ENCODE measurements at places on chromosomes 3 and 15.

- DNase-seq: peak; percentile 42
Observed at GRCh38 chr15:33737687-33738601, 230.4 kb upstream of the CHRM5 start.

- no peak for DNase-seq
Observed at GRCh38 chr15:79990997-79991334, 20.0 kb upstream of the BCL2A1 start.

DNA sequence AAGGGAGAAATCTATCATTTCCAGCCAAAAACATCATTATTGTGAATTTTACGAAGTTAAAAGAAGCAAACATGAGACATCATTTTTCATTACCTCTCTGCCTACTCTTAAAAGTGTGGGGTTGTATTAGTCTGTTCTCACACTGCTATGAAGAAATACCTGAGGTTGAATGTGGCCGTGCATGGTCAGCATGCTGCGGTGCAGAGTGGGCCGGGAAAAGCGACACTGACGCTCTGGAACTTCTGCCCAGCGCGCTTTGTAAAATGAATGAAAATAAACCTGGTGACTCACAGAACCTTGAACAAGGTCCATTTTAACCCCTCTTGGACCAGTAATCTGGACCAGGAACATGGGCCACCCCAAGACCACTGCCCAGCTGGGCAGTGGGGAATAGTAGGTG, 31.0 kb upstream of the DNAJC13 start:
- DNase-seq: no peak

DNA sequence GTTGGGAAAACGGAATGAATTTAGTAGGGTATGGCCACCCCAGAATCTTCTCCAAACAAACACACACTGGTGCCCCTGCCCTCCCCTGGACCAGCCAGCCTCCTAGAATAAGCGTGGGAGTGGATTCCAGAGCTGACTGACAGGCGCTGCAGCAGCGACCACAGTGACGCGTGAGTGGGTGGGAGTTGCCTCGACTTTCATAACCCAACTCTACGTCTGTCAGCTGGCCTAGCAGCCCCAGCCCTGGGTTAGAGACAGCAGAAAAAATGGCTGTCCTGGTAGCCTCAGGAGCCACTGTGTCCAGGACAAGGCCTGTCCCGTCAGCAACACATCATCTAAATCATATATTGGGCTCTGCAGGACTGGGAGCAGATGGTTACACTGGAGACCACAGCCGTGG, 10.0 kb downstream of the PLA2G4B start:
- DNase-seq: no peak

- no peak for DNase-seq
Observed at GRCh38 chr3:135756106-135756668, 209.3 kb upstream of the PPP2R3A start.

DNA sequence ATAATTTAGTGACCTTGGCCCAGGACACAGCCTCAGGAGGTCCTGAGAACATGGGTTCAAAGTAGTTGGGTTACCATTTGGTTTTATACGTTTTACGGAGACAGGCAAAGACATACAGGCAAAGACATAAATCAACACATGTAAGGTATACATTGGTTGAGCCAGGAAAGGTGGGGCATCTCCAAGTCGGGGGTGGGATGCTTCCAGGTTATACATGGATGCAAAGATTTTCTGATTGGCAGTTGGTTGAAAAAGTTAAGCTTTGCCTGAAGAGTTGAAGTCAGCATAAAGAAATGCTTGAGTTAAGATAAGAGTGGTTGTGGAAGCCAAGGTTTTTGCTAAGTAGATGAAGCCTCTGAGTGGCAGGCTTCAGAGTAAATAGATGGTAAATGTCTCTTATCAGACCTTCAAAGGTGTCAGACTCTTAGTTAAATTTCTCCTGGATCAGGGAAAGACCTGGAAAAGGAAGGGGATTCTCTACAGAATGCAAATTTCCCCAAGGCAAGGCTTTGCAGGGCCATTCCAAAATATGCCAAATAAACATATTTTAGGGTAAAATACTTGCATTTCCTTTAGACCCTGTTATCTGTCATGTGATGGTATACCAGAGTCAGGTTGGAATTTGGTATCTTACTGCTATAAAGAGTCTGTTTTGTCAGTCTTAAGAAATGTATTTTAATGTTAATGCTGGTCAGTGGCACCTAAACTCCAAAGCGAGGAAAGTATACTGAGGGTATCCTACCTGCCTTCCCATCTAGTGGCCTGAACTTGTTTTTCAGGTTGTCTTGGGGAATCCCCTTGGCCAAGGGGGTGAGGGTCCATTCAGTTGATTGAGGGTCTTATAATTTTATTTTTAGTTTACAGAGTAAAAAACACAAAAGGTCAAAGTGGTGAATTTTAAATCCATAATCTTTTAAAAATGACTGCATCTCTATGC, 8.2 kb upstream of the PDHB start:
- DNase-seq: no peak

GRCh38 chr3:106086038-106086437, 217.2 kb upstream of the CBLB start:
- no peak for DNase-seq

DNA sequence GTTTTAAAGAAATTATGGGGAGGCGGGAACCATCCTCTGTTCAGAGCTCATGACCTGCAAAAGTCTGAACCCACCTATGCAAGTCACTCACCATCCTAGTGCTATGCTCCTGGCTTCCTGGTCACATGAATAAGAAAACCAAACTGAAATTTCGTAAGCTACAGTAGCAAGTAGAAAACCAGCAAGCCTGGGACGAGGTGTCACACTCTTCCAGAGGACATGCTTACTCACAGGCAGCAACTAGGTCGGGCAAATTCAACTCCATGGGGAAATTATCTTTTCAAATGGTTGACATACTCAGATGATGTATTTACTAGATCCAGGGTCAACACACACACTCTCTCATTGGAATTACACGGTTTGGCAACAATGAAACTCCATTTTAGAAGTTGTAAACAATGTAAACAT, 31.3 kb downstream of the LDHAL6B start:
- DNase-seq: no peak

- DNase-seq: peak; percentile 41
Observed at GRCh38 chr3:18812316-18812715, 336.0 kb upstream of the KCNH8 start.

DNA sequence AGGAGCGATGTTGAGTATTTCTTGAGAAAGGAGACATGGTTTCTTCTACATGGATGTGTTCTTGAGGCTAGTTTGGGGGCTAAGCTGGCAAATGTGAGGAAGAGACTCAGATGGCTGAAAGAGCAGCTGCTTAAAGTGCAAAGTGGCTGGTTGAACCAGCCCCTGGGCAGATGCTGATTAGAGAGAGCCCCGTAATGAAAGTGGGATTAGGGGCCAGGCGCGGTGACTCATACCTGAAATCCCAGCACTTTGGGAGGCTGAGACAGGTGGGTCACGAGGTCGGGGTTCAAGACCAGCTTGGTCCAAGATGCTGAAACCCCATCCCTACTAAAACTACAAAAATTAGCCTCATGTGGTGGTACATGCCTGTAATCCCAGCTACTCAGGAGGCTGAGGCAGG, 75.0 kb upstream of the GCNT3 start:
- no peak for DNase-seq

GRCh38 chr15:91224755-91225380, 124.8 kb downstream of the SV2B start:
- DNase-seq: peak; percentile 66

GRCh38 chr15:25709437-25710159, 153.5 kb downstream of the ATP10A start:
- no peak for DNase-seq

- no peak for DNase-seq
Observed at GRCh38 chr3:10683106-10683505, 132.9 kb upstream of the SLC6A11 start.

DNA sequence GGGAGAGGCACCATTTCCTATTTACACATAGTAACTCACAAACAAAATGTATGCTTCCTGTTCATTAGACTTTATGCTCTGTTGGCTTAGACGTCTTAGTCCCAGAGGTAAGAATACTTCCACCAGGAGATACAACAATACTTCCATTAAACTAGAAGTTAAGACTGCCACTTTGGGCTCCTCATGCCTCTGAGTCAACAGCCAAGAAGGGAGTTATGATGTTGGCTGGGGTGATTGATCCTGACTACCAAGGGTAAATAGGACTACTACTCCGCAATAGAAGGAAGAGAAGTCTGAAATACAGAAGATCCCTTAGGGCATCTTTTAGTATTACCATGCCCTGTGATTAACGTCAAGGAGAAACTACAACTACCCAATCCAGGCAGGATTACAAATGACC, 43.5 kb upstream of the ABI3BP start:
- no peak for DNase-seq

DNA sequence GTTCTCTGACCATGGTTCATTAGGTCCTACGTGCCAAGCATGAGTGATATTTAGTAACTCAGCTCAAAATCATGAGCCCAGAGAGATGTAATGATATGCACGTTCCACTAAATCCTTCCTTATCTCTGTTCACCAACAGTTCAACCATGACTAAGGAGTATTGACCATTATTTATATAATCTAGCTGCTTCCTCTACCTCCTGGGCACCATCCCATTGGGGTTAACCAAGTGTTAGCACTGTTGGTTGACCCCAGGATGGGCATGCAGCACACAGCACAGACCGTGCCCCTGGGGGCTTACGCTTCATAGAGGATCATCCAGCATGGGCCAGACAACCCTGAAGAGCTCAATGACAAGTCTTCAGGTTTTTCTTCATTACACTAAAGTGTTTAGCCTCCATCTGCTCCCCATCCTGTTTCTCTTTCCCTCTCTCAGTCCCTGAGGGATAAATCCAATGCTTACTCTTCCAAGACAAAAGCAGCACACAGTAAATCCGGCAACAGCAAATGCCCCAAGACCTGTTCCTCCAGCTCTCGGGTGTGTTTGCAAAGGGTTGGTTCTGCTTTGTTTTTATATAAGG, 10.4 kb downstream of the FAM174B start:
- DNase-seq: no peak

- no peak for DNase-seq
Observed at GRCh38 chr3:116776880-116777785, 67.6 kb downstream of the TUSC7 start.

- DNase-seq: no peak
Observed at GRCh38 chr3:195524171-195524896, 18.8 kb downstream of the PPP1R2 start.

- DNase-seq: no peak
Observed at GRCh38 chr3:122678506-122678905, 2.1 kb upstream of the PARP14 start.

GRCh38 chr3:81554801-81555200, 206.6 kb downstream of the GBE1 start:
- peak; percentile 51 for DNase-seq

- DNase-seq: peak; percentile 56
Observed at GRCh38 chr3:155753038-155753639, 8.3 kb upstream of the PLCH1 start.

DNA sequence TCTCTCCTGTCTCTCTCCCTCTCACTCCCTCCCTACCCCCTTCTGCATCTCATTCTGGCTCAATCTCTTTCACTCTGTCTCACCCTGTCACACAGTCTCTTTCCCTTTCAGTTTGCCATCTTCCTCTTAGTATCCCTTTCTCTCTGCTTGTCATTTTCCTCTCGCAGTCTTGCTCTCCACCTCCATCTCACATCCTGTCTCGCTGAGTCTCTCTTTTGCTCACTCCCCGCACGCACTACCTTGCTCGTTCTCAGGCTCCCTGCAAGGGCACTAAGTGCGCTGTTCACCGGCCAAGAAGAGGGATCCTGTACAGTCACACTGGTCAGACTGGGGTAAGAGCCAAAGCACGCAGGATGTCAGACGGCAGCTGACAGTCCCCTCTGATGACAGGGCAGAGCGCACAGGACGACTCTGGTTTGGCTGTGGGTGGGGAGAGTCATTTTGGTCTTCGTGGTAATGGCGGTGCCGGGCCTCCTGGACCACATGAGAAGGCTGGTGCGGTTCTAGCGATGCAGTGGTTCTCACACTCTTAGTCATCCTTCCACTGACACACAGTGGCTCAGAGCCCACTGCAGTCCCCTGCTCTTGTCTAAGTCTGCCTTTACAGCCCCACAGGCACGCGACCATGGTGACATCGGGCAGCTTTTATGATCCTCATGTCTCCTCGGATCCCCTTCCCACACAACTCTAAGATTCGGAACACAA, 356.8 kb downstream of the FOXP1 start:
- peak; percentile 87 for DNase-seq

- DNase-seq: peak; percentile 52
Observed at GRCh38 chr15:51837792-51838251, 8.4 kb downstream of the TMOD3 start.

All from lung microvascular endothelial cell (primary cell).